A549 treated with GW870086 at 1 μM for 4 hours (cell line): ENCODE measurements at places on chromosomes 1 and 21. TPM values are rescaled to one million over a fixed set of nuclear protein-coding genes. Genes with fewer than 3 reads are reported as not detected.

The SPRR2E gene
- total RNA-seq, result not detected in 5 replicates

The SYT6 gene
- total RNA-seq, result 0.25 to 0.89 TPM (median 0.46 TPM) in 5 replicates

The KCNH1 gene
- 1.3 to 2.3 TPM (median 1.7 TPM) in 5 replicates for total RNA-seq

The C1orf105 gene
- 0.14 to 0.33 TPM (median 0.30 TPM) in 3 of 5 replicates, not detected in the others for total RNA-seq

The AKIRIN1 gene
- 42.4 to 50.3 TPM (median 47.2 TPM) in 5 replicates for total RNA-seq

The CFAP107 gene
- total RNA-seq, result not detected in 5 replicates

The KRTAP12-2 gene
- total RNA-seq, result not detected in 5 replicates

The NR5A2 gene
- total RNA-seq, result 2.7 to 4.1 TPM (median 3.7 TPM) in 5 replicates

The CD53 gene
- total RNA-seq, result not detected in 5 replicates

The NOTCH2 gene
- total RNA-seq, result 18.6 to 31.8 TPM (median 29.0 TPM) in 5 replicates

The OR6K3 gene
- total RNA-seq, result not detected in 5 replicates

The STX12 gene
- total RNA-seq, result 7.8 to 10.2 TPM (median 10.0 TPM) in 5 replicates

The OR10Z1 gene
- not detected in 5 replicates for total RNA-seq

The CHD5 gene
- 1.2 to 1.5 TPM (median 1.5 TPM) in 5 replicates for total RNA-seq

The TDRD5 gene
- 0.05 to 0.11 TPM (median 0.08 TPM) in 3 of 5 replicates, not detected in the others for total RNA-seq

The SPATA21 gene
- total RNA-seq, result 0.05 to 0.11 TPM (median 0.06 TPM) in 4 of 5 replicates, not detected in the other

The PKNOX1 gene
- total RNA-seq, result 5.3 to 5.8 TPM (median 5.5 TPM) in 5 replicates

The BGLAP gene
- 0.23 to 1.0 TPM (median 0.61 TPM) in 4 of 5 replicates, not detected in the other for total RNA-seq

The RIPPLY3 gene
- total RNA-seq, result 0.18 to 0.60 TPM (median 0.38 TPM) in 5 replicates

The ZNF648 gene
- not detected in 5 replicates for total RNA-seq

The OR2L13 gene
- total RNA-seq, result not detected in 5 replicates

The NEGR1 gene
- total RNA-seq, result not detected in 5 replicates

The EXTL2 gene
- 5.6 to 8.7 TPM (median 7.7 TPM) in 5 replicates for total RNA-seq

The CYP4A22 gene
- total RNA-seq, result not detected in 5 replicates

The OR6F1 gene
- total RNA-seq, result not detected in 5 replicates

The FCGR3A gene
- not detected in 5 replicates for total RNA-seq

The IL22RA1 gene
- 8.0 to 9.6 TPM (median 8.4 TPM) in 5 replicates for total RNA-seq

The GCSAML gene
- total RNA-seq, result not detected in 5 replicates

The ETNK2 gene
- 5.6 to 6.4 TPM (median 5.8 TPM) in 5 replicates for total RNA-seq

The CD52 gene
- not detected in 5 replicates for total RNA-seq

The CHIA gene
- not detected in 5 replicates for total RNA-seq

The KCNQ4 gene
- 0.21 to 0.43 TPM (median 0.29 TPM) in 5 replicates for total RNA-seq

The RNASEL gene
- total RNA-seq, result 1.1 to 2.3 TPM (median 2.1 TPM) in 5 replicates

The SPRTN gene
- 11.4 to 15.1 TPM (median 14.6 TPM) in 5 replicates for total RNA-seq

The ANGPTL3 gene
- total RNA-seq, result not detected in 5 replicates

The PCP4 gene
- total RNA-seq, result not detected in 5 replicates

The DISP3 gene
- 0.13 to 0.41 TPM (median 0.20 TPM) in 5 replicates for total RNA-seq

The TEX38 gene
- not detected in 5 replicates for total RNA-seq

The TOMM20 gene
- total RNA-seq, result 114 to 119 TPM (median 115 TPM) in 5 replicates

The F3 gene
- 1.7 to 3.2 TPM (median 2.3 TPM) in 5 replicates for total RNA-seq

The AGT gene
- total RNA-seq, result 0.07 to 0.29 TPM (median 0.17 TPM) in 4 of 5 replicates, not detected in the other

The PLCH2 gene
- total RNA-seq, result 0.17 to 0.53 TPM (median 0.28 TPM) in 5 replicates

The GJA5 gene
- total RNA-seq, result 0.05 to 0.09 TPM in 2 of 5 replicates, not detected in the others

The HJV gene
- total RNA-seq, result not detected in 5 replicates

The LCE1C gene
- not detected in 5 replicates for total RNA-seq

The KRTAP19-2 gene
- total RNA-seq, result not detected in 5 replicates
